ENCODE measurements at places on chromosomes 12 and 14. TPM values are rescaled to one million over a fixed set of nuclear protein-coding genes. Genes with fewer than 3 reads are reported as not detected.

The SRGAP1 gene
- 4.7 TPM for polyA plus RNA-seq

The TESPA1 gene
- 0.08 TPM for polyA plus RNA-seq

The EXD2 gene
- 9.5 TPM for polyA plus RNA-seq

The KRT6B gene
- 0.23 TPM for polyA plus RNA-seq

The SIX6 gene
- polyA plus RNA-seq = not detected

Measured in pancreas (tissue), 10 donors.